Myometrial cell (primary cell): ENCODE measurements at places on chromosomes 6 and 20. TPM values are rescaled to one million over a fixed set of nuclear protein-coding genes. Genes with fewer than 3 reads are reported as not detected.

Gene DDX43
- total RNA-seq: 0.58 TPM in 1 of 2 replicates, not detected in the other

Gene TEAD3
- 23.6 and 27.5 TPM in 2 replicates for total RNA-seq

Gene HLA-E
- 231 and 235 TPM in 2 replicates for total RNA-seq

Gene AVP
- not detected in 2 replicates for total RNA-seq

Gene CLDN20
- not detected in 2 replicates for total RNA-seq

Gene DNAH8
- total RNA-seq: not detected in 2 replicates

Gene FOXF2
- total RNA-seq: not detected in 2 replicates

Gene FHL5
- total RNA-seq: not detected in 2 replicates

Gene HSPA12B
- 0.18 TPM in 1 of 2 replicates, not detected in the other for total RNA-seq

Gene FILIP1
- total RNA-seq: not detected in 2 replicates

Gene TINAG
- total RNA-seq: not detected in 2 replicates

Gene SPATA25
- not detected in 2 replicates for total RNA-seq

Gene HLA-DPA1
- 3.7 and 8.7 TPM in 2 replicates for total RNA-seq

Gene PBOV1
- total RNA-seq: not detected in 2 replicates

Gene COL20A1
- total RNA-seq: not detected in 2 replicates

Gene SLC44A4
- 0.18 TPM in 1 of 2 replicates, not detected in the other for total RNA-seq

Gene BPIFB2
- not detected in 2 replicates for total RNA-seq

Gene NANP
- total RNA-seq: 6.0 and 7.5 TPM in 2 replicates

Gene FUT9
- not detected in 2 replicates for total RNA-seq

Gene IGF2R
- total RNA-seq: 38.1 and 46.1 TPM in 2 replicates

Gene LHFPL5
- total RNA-seq: not detected in 2 replicates

Gene DEFB121
- total RNA-seq: not detected in 2 replicates

Gene TAF4
- 2.1 and 5.5 TPM in 2 replicates for total RNA-seq

Gene SPTLC3
- 2.1 and 4.9 TPM in 2 replicates for total RNA-seq

Gene AKAP12
- total RNA-seq: 47.0 and 64.5 TPM in 2 replicates
